T-helper 1 cell (primary cell): ENCODE measurements at places on chromosomes 1 and 21.

DNA sequence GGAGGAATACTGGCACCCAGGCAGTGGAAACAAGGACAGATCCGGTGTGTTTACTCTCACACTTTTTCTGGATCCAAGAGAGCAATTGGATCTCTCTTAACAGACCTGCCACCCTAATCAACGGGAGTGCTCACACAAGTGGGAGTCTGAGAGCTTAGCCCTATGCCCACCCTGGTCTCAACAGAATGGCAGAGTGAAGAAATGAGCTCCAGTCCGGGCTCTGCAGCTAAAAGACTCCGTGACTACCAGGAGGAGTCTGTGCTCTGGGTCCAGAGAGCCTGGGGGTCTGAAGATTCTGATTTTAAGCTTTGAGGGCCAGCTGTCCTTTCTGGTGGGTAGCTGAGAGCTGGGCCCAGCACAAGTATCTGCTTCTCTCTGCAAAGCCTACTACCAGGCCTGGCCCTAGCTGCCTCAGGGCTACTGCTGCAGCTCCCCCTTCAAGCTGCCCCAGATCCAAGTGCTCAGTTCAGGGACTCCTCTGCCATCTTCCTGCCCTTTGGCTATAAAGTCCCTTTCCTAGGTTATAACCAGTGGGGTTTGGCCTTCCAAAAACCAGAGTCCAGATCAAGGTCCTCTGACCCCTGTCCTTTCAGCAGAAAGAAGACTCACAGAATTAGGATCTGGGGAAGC, 3.9 kb downstream of the S100A9 start:
- DNase-seq = no peak

- no peak for DNase-seq
Observed at GRCh38 chr1:57615956-57616355, 192.1 kb upstream of the DAB1 start.

GRCh38 chr1:5936621-5937372, 55.4 kb downstream of the NPHP4 start:
- no peak for DNase-seq

GRCh38 chr1:174999936-175000696, at the start of gene CACYBP:
CACYBP (plus strand) TSS chr1:174999947; CDS start chr1:175000181, 234 bp downstream.
- no peak for DNase-seq

DNA sequence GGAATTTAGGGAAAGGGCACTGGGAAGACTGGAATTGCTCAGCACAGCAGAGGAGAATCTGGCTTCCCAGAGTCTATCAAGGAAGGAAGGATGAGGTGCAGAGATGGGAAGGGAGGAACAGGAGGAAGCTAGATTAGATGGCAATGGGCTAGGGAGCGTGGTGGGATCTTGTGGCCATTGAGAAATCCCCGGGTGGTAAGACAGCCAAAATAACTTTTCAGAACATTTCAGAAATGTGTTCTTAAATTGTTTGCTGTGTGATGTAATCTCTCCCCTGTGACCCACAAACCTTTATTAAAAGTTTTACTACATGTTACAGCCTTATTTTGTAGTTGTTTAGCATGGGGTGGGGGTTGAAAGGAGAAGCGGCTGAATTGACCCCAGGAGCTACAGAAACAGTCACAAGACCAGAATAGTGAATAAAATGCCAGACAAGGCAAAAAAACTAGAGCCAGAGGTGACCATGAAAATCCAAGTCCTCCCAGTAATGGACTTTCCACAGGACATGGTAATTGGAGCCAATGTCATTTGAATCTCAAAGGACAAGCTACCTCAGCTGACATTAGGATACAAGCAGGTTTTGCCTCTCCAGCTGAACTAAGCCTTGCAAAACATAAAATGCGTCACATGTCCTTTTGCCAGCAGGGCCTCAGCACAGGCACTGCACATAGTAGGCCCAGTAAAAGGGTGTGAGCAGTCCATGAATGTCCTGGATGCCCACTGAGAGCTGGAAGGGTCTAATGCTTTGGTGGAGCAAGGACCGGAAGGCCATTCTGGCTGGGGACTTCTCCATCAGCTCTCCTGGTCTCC, 980 bp upstream of the AHCYL1 start:
- no peak for DNase-seq

DNA sequence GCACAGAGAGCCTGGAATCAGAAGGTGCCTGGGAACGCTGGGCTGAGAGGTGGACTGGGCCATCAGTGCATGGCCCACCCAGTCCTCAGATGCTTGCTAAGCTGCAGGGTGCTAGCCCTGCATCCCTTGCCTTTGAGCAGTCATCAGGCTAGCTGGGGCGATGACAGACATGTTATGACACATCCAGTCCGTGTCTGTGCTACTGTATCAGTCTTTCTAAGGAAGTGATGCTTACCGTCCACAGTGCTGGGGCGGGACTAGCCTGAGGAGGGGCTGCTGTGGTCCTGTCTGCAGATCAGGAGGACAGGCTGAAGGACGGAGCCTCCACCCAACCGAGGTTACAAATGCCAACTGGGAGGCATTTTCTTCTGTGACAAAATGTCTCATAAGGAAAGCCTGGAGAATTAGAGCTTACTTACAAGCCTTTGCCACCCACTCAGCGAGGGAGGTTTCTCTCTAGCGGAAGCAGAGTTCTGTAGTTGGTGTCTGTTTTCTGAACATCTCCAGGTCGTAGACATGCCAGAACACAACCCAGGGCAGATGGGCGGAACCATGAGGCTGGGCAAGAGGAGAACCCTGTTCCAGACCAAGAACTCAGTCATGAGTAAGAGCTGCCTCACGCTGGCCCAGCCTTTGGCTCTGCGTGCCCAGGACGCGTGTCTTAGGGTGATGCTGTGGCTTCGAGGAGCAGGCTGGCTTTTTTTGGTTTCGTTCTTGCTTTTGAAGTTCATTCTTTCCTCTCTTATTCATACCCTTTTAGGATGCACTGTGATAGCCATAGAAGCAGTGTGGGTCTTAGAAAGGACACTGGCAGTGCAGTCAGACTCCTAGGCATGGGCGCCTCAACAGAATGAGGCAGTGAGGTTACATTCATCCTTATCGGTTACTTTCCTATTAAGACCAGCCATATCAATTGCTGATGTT, 14.3 kb downstream of the SLFNL1 start:
- no peak for DNase-seq

- no peak for DNase-seq
Observed at GRCh38 chr1:155316922-155317321, 3.8 kb upstream of the RUSC1 start.
